ENCODE measurements at places on chromosomes 13 and 19.

DNA sequence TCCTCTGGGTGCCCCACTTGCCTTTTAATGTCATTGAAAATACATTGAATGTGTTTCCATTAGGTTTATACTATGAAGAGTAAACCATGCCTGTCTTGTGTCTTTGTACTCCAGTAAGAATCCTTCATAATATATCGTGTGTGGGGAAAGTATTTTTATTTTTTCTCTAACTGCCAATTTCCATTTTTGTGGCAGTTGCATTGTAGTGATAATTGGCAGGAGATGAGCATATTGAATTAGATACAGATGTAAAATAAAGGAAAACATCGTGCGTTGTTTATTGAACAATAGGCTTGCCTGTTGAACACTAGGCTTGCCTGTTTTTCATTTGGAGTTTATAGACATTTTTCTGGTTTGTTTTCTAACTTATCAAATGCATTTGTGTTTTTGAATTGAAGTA lies 218.8 kb downstream of the NBEA start:
- no peak for DNase-seq

DNA sequence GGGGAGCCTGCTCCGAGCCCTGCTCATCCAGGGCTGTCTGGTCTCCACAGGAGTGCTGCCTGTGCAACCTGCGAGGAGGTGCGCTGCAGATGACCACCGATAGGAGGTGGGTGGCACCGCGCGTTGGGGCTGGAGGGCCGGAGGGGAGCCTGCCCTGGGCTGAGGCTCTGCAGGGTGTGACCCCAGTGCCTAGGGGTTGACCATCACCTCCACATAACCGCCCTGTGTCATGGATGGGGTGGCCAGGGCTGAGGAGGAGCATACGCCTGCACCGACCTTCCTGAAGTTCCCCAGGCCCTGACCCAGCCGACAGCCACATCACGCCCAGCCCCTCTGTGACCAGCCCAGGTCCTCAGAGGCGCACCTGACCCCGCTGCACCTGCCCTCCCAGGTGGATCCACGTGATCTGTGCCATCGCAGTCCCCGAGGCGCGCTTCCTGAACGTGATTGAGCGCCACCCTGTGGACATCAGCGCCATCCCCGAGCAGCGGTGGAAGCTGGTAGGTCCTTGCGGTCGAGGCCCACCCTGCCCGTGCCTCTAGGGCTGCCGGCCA lies 168.7 kb downstream of the KDM4B start:
- DNase-seq, result no peak

- DNase-seq, result no peak
Measured at GRCh38 chr19:15506074-15506571, 2.2 kb upstream of the CYP4F22 start.

- DNase-seq, result no peak
Measured at GRCh38 chr19:10749435-10750384, 31.8 kb downstream of the DNM2 start.

- DNase-seq, result peak; percentile 73
Measured at GRCh38 chr19:43812688-43813087, 10.4 kb upstream of the LYPD5 start.

DNA sequence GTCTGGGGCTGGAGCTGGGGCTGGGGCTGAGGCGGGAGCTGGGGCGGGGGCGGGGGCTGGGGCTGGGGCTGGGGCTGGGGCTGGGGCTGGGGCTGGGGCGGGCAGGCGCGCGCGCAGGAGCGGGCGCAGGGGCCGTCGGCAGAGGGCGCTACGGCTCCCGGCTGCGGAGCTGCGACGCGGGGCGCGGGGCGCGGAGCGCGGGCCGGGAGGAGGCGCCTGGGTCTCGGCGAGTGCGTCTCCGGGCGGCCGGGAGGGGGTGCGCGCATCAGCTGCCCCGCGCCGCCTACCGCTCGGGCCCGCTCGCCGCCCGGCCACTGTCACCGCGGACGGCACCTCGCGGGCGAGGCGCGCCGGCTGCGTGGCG lies 422 bp upstream of the MTUS2 start:
- DNase-seq, result peak; percentile 0

Measured in OCI-M1 (cell line).